ENCODE measurements at places on chromosomes 1 and 21. TPM values are rescaled to one million over a fixed set of nuclear protein-coding genes. Genes with fewer than 3 reads are reported as not detected.
A peak's percentile ranks its signal among the peaks of the same experiment; 100 is the strongest.

DNA sequence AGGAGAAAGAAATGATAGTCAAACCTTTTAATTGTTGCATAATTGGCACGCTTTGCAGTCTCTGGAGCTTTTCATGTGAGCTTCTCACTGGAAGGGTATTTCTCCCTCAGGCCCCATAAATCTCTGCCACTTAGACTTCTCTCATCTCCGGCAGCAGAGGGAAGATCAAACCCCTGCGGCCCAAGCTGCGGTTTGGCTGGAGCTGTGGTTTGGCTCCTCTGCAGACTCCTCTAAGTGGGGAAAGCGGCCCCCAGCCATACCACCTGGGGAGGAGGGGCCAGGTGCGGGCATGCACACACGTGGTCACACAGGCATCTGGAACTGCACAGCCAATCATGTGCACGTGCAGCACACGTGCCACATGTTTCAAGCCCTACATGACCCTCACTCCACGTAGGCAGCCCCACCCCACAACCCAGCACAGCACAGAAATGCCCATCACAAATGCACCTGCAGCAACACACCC is 58.3 kb downstream of the UBE2T start:
- no peak overlapping the region for H3K4me3 ChIP-seq
- peaks cover 12% of the 10 kb centered on the region for H3K4me1 ChIP-seq
- no peak overlapping the region for H3K27ac ChIP-seq
- DNase-seq, result no peak

The CELA3B gene
- total RNA-seq, result not detected

- H3K4me1 ChIP-seq, result no peaks in the 10 kb centered on the region
- no peak overlapping the region for H3K27ac ChIP-seq
- no peak overlapping the region for H3K4me3 ChIP-seq
- no peaks in the 10 kb centered on the region for H3K36me3 ChIP-seq
- no peak for DNase-seq
- no peaks in the 10 kb centered on the region for H3K27me3 ChIP-seq
Measured at GRCh38 chr1:93784538-93784937, 94.5 kb downstream of the DNTTIP2 start.

- no peak overlapping the region for H3K27ac ChIP-seq
- no peaks in the 10 kb centered on the region for H3K27me3 ChIP-seq
- DNase-seq, result no peak
- H3K4me3 ChIP-seq, result no peak overlapping the region
- no peaks in the 10 kb centered on the region for H3K4me1 ChIP-seq
- H3K36me3 ChIP-seq, result peaks cover 11% of the 10 kb centered on the region
Measured at GRCh38 chr1:77824079-77824478, 44.6 kb downstream of the MIGA1 start.

DNA sequence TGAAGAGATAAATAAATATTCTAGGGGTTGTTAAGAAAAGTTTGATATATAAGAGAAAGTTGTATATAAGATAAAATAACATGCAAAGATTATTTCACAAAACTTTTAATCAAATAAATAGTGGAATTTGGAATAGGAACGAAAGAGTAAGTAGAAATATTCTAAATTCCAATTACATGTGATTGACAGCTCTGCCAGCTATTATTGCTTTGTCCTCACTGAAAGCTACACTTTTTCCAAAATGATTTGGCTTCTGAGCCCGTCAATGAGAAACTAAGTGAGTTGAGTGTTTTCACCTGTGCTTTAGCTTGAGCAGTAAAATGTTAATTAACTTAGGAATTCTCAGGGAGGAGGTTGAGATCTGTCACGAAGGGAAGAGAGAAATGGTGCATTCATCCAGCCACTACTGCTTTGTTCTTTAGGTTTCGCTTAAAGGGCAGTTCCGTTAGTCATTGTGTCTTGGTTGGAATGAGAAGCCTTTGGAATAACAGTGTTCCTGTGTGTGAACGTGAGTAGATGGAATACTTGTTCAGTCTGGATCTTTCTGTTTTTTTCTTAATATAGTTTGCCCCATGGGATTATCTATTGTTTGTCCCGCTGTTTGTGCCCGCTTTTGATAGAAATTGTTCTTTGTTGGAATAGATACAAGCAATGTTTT is 63.3 kb upstream of the CR1L start:
- H3K4me1 ChIP-seq, result no peaks in the 10 kb centered on the region
- no peak overlapping the region for H3K4me3 ChIP-seq
- DNase-seq, result no peak
- peaks cover 15% of the 10 kb centered on the region for H3K27me3 ChIP-seq

DNA sequence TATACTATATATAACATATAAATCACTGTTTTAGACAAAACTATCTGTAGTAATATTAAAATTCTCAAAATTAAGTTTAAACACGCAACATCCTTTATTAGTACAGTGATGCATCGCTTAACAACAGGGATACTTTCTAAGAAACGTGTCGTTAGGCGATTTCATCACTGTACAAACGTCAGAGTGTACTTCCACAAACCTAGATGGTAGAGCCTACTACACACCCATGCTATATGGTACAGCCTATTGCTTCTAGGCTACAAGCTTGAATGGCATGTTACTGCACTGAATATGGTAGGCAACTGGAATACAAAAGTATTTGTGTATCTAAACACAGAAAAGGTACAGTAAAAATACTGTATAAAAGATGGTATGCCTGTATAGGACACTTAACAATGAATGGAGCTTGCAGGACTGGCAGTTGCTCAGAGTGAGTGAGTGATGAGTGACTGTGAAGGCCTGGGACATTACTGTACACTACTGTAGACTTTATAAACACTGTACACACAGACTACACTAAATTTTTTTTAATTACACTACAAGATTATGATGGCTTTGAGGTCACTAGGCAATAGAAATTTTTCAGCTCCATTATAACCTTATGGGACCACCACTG is 10.5 kb downstream of the FOXJ3 start:
- no peaks in the 10 kb centered on the region for H3K27me3 ChIP-seq
- no peak for DNase-seq
- H3K4me1 ChIP-seq, result peaks cover 60% of the 10 kb centered on the region
- H3K27ac ChIP-seq, result no peak overlapping the region

DNA sequence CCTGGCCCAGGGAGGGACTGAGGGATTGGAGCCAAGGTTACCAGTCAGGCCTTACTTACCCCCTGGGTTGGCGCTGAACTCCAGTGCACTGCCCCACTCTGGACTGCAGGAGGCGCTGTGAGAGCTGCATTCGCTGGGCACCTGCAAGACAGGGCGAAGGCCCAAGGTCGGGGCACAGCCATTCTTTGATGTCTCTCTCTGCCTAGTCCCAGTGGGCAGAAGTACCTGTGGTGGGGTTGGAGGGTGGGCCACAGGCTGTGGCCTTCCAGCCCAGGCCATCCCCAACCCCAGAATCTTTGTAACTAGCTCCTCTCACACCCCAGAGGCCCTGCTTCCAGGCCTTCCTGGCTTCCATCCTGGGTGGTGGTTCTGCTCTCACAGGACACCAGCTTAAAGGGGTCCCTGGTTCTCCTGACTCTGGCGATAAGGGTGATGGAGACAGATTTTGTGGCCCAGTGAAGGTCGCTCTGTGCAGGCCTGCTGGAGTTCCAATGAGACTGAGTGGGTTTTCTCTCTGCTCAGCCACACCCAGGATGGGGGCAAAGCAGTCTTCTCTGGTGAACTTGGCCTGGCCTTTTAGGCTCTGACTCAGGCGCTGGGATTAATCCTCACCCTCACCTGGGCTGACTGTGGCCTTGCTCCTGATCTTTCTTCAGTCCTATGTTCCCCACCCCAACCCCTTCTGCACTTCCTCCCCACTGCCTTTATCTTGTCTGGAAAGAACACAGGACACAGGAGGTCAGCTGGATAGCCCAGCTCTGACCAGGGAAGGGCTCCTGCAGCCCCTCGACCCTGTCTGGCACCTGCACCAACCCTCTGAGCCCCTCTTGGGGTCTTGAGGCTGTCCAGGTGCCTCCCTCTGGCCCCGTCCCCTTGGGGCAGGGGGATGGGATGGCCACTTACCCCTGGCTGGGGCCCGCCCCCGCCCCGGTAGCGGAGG is 954 bp downstream of the MYOG start:
- DNase-seq, result peak; percentile 43
- no peak overlapping the region for H3K27ac ChIP-seq
- no peaks in the 10 kb centered on the region for H3K36me3 ChIP-seq
- no peaks in the 10 kb centered on the region for H3K4me1 ChIP-seq
- no peak overlapping the region for H3K4me3 ChIP-seq

The EXTL2 gene
- total RNA-seq, result 4.0 TPM

- H3K36me3 ChIP-seq, result no peaks in the 10 kb centered on the region
- H3K27ac ChIP-seq, result no peak overlapping the region
- H3K4me1 ChIP-seq, result no peaks in the 10 kb centered on the region
- peaks cover 8% of the 10 kb centered on the region for H3K27me3 ChIP-seq
- H3K4me3 ChIP-seq, result no peak overlapping the region
Measured at GRCh38 chr1:242431786-242432185, 92.7 kb downstream of the PLD5 start.

The DIPK1A gene
- total RNA-seq, result 8.4 TPM

GRCh38 chr1:244221991-244222390 is 170.9 kb downstream of the ZBTB18 start:
- no peaks in the 10 kb centered on the region for H3K4me1 ChIP-seq
- H3K4me3 ChIP-seq, result no peak overlapping the region
- H3K36me3 ChIP-seq, result no peaks in the 10 kb centered on the region
- DNase-seq, result no peak

DNA sequence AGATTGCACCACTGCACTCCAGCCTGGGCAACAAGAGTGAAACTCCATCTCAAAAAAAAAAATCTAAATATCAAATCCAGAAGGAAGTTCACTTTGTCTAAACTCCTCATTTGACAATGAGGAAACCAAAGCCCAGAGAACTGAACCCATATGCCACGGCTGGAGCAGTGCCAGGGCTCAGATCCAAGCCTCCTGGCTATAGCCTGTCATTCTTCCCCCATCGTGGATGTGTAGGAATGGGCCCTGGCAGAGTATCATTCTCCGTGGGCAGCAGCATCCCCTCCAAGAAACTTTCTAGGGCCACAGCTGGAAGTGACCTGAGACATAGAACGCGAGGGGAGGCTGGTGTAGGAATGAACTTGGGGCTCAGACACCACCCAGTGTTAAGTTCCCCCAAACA is 47.2 kb downstream of the CAPN9 start:
- no peaks in the 10 kb centered on the region for H3K36me3 ChIP-seq
- H3K4me1 ChIP-seq, result peaks cover 3% of the 10 kb centered on the region
- peaks cover 16% of the 10 kb centered on the region for H3K27me3 ChIP-seq
- H3K27ac ChIP-seq, result no peak overlapping the region
- DNase-seq, result no peak

DNA sequence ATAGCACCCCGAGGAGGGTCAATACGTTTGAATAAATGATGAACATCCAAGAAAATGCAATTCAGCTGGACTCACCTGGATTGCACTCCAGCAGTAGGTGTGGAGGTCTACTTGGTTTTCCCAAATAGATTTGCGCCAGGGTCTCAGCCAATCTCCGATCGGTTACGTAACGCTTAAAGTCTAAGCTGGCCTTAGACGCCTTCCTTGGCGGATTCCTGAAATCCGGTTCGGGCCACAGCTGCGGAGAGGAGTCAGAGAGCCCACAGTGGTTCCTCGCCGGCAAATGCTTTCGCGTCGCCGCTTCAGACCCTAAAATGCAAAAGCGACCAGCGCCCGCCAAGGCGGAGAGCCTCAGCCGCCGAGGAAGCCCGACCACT is 322 bp downstream of the TFB2M start:
- no peaks in the 10 kb centered on the region for H3K27me3 ChIP-seq
- peaks cover 8% of the 10 kb centered on the region for H3K36me3 ChIP-seq
- H3K27ac ChIP-seq, result peak overlapping the region; percentile 100

DNA sequence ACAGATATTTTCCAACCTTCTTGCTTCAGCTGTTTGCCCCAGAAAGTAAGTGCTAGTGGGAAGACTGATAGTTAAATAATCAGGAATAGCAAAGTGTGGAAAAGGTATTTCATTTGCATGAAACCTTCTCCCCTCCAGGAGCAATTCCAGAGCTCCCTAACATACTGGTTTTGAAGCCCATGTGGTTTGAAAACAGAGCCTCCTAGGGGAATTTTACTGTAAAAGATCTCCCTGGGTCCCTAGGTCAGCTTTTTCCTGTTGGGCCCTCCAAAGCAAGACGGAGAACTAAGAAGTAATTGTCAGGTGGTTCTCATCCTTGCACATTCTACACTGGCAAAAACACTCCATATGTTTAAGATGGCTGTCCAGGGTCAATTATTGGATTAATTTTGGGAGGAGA is 218.7 kb upstream of the FOXD3 start:
- H3K4me3 ChIP-seq, result no peak overlapping the region
- no peaks in the 10 kb centered on the region for H3K36me3 ChIP-seq
- H3K27ac ChIP-seq, result no peak overlapping the region
- H3K27me3 ChIP-seq, result no peaks in the 10 kb centered on the region

- H3K27me3 ChIP-seq, result no peaks in the 10 kb centered on the region
- peak overlapping the region; percentile 88 for H3K4me3 ChIP-seq
- no peak for DNase-seq
- peak overlapping the region; percentile 96 for H3K27ac ChIP-seq
Measured at GRCh38 chr1:67313934-67314671, 6.4 kb downstream of the IL12RB2 start.

DNA sequence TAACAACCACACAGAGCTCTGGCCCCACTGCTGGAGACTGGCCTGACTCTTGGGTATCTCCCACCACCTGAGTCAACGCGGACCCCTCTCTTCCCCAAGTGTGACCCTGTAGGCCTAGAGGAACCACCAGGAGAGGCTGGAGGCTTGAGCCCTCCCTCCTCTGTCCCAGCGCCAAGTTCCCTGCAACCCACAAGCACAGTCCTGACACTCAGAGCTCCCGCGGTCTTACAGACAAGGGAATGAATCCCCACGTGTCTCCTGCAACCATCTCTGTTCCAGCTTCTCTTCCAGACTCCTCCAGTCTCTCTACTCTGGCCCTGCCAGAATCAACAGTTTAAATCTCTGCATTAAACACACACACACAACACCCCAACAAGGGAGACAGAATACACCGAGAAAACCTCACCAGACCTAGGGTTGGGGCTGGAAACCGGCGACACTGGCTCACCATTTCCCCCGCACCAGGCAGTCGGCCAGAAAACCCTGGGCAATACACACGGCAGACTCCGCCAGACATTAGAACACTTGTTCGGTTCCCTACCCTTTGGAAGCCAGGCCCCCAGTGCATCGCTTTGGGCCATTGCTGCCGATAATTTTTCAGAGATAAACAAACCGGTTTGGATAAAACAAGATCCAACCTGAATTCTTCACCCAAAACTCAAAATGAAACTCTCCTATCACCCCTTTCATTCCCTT is 21.7 kb downstream of the CASZ1 start:
- no peaks in the 10 kb centered on the region for H3K4me1 ChIP-seq
- no peak overlapping the region for H3K4me3 ChIP-seq
- no peaks in the 10 kb centered on the region for H3K27me3 ChIP-seq
- no peaks in the 10 kb centered on the region for H3K36me3 ChIP-seq
- no peak overlapping the region for H3K27ac ChIP-seq
- DNase-seq, result no peak

The STX12 gene
- total RNA-seq, result 24.7 TPM

- DNase-seq, result no peak
- no peak overlapping the region for H3K27ac ChIP-seq
- H3K27me3 ChIP-seq, result no peaks in the 10 kb centered on the region
- H3K4me1 ChIP-seq, result no peaks in the 10 kb centered on the region
- no peaks in the 10 kb centered on the region for H3K36me3 ChIP-seq
Measured at GRCh38 chr1:224846119-224846907, 83.2 kb upstream of the DNAH14 start.

All from activated T-cell treated with anti-CD3 and anti-CD28 coated beads, Interleukin-2, amount 50 U/mL, for 72 hours (primary cell).